Amniotic stem cell (primary cell): ENCODE measurements at places on chromosomes 1 and 21.
A peak's percentile ranks its signal among the peaks of the same experiment; 100 is the strongest.

DNA sequence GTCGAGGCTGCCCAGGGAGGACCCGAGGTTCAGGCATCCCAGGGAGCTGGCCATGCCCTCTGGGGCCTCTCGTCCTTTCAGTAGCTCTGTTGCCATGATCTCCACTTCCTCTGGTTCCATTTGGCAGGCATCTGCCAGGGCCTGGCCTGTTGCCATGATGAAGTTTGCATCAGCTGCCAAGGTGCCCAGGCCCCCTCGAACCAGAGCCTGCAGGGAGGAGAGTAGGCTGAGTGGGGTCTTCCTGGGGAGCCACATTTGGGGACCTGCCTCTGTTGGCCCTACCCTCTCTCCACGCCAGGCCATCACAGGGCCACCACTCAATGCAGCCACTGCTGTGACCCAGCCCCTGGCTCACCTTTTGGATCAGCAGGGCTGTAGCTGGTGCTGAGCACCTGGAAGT, 16.4 kb upstream of the KIF21B start:
- no peak for DNase-seq

GRCh38 chr1:206503591-206504362, 3.6 kb upstream of the RASSF5 start:
- DNase-seq, result peak; percentile 53

GRCh38 chr1:24203404-24203803, 16.3 kb upstream of the IFNLR1 start:
- DNase-seq, result no peak

- DNase-seq, result no peak
These were observed 66.3 kb upstream of the EDEM3 start for GRCh38 chr1:184820956-184821355.

GRCh38 chr1:77706321-77706720, 23.9 kb upstream of the ZZZ3 start:
- no peak for DNase-seq

DNA sequence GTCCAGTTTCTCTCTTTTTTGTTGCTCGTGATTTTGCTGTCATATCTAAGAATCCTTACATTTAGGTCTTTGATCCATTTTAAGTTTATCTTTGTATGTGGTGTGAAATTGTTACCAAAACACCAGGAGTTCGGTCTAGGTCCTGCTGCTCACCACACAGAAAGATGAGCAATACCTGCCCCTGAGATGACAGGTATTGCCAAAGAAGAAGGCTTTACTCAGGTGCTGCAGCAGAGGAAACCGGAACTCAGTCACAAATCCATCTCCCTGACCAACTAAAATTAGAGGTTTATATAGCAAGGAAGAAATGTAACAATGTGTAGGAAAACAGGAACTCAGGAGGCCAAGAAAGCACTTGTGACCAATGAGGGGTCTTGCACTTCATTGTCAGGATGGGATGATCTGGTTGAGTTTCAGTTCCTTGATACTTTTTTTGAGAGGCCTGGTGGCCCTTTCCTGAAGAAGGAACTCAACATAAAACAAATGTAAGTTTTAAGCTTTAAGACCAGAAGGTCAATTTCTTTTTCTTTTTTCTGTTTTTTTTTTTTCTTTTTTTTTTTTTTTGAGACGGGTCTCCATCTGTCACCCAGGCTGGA, 16.5 kb upstream of the SETDB1 start:
- DNase-seq, result no peak
